Caudate nucleus (tissue), 63 donors: ENCODE measurements at places on chromosomes 11 and 22.

DNA sequence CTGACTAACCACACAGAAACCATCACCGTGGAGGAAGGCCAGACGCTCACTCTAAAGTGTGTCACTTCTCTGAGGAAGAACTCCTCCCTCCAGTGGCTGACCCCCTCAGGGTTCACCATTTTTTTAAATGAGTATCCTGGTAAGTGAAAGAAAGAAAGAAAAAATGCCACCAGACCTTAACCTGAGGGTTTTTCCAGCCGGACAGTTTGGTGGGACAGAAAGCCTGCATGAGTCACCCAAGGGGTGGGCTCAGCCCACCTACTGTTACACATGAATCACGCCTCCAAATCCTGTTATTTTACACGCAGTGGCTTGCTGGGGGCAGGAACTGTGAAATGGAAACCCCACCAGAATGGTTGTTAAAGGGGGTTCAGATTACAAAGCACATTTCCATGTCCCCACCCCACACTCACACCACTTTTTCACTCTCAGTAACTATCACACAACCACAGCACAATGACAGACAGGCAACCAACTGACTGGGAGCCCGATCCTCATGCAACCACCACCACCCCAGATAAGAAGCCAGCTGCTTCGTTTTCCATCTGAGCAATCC lies 11.9 kb downstream of the CRTAM start:
- DNase-seq = no peak

DNA sequence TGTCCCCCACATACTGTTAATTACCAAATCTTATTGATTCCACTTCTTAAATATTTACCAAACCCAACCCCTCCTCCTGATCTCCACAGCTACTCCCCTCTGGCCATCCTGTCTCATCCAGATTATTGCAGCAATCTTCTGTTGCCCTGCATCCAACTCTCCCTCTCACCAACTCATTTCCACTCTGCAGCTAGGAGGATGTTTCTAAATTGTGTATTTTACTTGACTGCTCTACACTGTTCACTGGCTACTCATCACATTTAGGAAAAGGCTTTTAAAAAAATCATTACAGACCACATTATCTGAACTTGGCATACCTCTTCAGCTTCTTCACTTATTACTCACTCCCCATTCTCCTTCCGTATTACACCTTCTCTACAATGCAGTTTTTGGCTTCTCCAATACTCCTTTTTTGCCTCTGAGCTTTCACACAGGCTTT lies 117.9 kb downstream of the ATG16L2 start:
- DNase-seq = no peak

DNA sequence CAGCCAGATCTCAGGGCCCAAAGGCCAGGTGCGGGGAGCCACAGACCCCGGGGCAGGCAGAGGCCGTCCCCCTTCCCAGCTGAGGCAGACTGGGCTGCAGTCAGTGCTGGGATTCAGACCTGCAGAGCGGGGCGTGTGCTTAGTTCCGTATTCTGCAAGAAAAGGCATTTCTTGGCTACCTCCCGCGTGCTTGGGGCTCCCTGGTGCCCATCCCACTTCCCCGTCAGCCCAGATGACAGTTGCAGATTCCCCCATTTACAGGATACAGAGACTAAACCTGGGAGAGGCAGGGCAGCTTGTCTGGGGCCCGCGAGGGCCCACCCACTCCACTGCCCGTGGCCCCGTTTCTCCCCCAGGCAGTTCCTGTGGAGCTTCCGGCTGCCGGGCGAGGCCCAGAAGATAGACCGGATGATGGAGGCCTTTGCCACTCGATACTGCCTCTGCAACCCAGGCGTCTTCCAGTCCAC lies 18.3 kb downstream of the CYTH4 start:
- no peak for DNase-seq

- no peak for DNase-seq
Measured at GRCh38 chr11:120581313-120581712, 69.8 kb downstream of the GRIK4 start.

GRCh38 chr11:35214792-35215193 lies 75.8 kb downstream of the CD44 start:
- no peak for DNase-seq

- no peak for DNase-seq
Measured at GRCh38 chr22:46250783-46251125, 661 bp upstream of the CDPF1 start.

DNA sequence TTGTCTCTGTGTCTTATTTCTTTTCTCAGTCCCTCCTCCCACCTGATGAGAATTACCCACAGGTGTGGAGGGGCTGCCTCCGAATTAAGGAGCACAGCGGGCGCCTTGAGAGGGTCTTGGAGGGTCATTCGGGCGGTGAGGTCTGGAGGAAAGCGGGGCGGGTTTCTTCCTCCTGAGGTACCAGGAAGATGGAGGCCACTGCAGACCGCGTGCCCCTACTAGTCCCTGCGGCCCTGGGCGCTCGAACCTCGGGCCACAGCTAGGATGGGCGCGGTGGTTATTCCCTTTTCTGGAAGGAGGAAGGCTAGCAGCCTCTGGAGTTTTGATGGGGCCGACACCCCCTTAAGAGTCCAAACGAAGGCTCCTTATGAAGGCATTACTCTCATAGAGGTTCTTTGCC lies 5.5 kb upstream of the FAM111A start:
- DNase-seq = no peak

DNA sequence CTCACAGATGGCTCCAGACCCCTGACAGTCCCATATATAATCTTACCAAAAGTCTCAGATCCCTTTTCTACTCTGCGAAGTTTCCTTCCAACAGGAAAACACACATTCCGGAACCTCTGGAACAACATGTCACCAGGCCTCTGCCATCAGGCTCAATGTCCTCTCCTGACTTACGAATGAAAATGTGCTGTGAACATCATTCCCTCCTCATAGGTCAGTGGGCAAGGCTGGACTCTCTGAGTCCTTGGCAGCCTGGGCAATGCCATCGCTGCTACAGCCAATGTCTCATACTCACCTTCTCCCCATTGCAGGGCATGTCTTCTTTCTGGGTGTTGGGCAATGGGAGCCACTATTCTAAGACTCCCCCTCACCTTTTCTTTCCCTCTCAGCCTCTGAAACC lies 1.7 kb upstream of the HPX start:
- no peak for DNase-seq

- no peak for DNase-seq
Measured at GRCh38 chr11:48683226-48683720, 194.7 kb downstream of the OR4A47 start.

- DNase-seq = no peak
Measured at GRCh38 chr11:134052395-134052987, 16.4 kb upstream of the JAM3 start.

- DNase-seq = peak; percentile 72
Measured at GRCh38 chr11:94511932-94512781, at the start of gene C11orf97. Gene C11orf97 (plus strand): TSS chr11:94512461. CDS start chr11:94512529, 68 bp downstream.

DNA sequence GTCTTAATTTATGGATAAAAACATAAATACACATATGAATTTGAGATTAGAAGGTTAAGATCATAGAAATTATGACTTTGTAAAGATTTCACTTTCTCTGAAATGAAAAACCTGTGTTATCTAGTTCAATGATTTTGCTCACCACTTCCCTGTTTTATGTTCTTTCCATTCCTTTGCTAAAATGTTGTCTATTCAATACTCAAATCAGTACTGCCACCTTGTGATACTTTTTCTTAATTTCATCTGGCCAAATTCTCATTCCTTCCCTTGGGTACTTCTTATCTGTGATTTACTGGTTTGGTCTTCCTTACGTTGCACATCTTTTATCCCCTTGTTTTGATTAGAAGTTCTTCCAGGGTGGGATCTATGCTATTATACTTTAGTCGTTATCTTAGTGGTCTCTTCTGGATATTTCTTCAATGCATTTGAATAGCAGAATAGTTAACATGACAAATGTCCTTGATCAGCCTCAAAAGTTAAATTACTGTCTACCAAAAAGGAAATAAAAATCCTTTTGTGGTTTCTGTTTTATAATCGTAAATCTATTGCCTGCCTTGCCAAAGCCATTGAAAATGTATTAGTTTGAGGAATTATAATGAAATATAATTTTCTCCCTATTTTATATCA lies 197.0 kb downstream of the PGR start:
- DNase-seq = no peak

GRCh38 chr11:65852508-65853245 lies 5.3 kb downstream of the CFL1 start:
- DNase-seq = no peak

DNA sequence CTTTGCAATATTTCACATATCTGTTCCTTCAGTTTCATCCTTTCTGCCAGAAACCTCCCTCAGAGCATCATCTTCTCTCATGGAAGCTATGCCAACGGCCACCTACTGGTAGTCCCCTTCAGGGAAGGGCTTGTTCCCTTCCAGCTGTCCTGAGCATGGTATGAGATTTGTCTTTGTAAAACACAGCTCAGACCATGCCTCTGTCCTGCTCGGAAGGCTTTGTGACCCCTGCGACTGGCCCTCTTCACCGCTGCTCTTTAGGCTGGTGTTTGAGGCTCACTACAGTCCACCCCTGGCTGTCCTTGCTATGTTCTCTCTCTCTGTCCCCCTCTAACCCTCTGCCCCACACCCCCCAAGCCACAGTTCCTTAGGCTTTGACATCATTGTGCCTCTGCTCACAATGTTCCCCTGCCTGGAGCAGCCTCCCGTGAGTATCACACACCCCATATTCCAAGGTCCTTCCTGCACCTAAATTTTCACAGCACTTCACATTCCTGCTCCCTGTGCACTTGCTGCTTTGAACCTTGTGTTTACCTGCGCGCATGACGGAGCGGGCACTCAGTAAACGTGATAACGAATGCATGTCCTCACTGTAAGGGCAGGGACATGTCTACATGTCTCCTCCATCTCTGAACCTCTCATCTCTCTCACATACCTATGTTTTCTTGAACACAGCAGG lies 24.0 kb upstream of the ACER3 start:
- DNase-seq = no peak

DNA sequence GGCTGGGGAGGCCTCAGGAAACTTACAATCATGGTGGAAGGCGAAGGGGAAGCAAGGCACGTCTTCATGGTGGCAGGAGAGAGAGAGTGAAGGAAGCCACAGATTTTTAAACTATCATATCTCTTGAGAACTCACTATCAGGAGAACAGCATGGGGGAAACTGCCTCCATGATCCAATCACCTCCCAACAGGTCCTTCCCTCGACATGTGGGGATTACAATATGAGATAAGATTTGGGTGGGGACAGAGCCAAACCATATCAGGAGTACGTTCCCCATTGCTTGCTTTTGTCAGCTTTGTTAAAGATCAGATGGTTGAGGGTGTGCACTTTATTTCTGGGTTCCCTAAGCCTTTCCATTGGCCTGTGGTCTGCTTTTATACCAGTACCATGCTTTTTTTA lies 53.7 kb upstream of the E2F8 start:
- DNase-seq = no peak

DNA sequence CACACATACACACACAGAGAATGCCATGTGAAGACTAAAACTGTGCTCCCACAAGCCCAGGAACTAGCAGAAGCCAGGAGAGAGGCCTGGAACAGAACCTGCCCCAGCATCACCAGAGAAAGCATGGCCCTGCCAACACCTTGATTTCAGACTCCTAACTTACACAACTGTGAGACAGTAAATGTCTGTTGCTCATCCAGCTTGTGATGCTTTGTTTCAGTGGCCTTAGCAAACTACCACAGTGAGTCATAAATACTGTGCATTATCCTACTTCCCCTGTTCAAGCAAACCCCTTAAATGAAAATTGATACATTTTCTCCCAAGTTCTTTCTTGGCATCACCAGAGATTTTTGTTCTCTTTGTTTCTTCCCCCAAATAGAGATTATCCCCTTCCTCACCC lies 1539.4 kb upstream of the TENM4 start:
- no peak for DNase-seq

- peak; percentile 65 for DNase-seq
Measured at GRCh38 chr11:58900479-58901420, 38.5 kb upstream of the GLYATL1 start.

DNA sequence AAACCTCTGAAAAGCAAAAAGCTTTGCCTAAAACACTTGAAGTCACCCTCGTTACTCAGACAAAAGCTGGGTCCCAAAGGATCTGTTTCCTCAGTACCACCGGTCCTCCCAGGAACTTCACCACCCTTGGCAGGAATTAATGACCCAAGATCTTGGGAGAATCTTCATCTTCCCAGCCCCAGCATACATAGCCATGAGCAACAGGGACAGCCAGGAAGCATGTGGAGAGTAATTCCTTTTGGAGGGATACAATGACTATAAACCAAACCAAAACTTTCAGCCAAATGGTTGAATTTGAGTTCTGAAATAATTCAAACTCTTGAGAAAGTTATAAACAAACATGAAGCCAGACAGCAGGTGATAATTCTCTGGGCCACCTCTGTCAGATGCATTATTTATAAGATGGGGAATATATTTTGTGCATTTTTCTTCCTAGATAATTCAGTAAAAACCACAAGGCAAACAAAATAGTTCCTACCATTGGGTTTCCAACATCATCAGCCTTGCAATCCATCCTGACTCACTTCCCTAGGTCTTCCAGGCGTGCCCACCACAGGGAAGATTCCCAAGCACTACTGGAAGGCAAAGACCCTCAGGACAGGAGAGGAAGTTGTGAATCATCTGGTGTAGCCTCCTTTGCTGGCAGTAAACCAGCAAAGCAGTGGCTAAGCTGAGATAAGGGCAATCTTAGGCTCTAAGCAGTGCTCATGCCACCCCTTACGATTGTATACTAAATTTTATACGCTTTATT lies 71.7 kb upstream of the DRD2 start:
- no peak for DNase-seq

GRCh38 chr11:127106938-127107337 lies 106.4 kb upstream of the KIRREL3 start:
- DNase-seq = no peak

DNA sequence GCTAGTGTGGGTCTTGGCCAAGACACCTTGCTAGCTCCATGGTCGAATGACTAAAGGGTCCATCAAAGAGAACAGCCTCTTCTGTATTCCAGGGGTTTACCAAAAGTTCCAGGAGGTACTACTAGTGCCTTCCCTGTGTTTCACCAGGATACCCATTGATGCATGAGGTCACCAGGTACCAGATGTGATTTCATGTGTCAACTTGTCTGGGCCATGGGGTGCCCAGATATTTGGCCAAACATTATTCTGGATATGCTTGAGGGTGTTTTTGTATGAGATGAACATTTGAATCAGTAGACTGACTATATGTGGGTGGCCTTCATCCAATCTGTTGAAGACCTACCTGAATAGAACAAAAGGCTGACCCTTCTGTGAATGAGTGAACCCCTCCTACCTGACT lies 92.8 kb downstream of the GALNT18 start:
- no peak for DNase-seq

DNA sequence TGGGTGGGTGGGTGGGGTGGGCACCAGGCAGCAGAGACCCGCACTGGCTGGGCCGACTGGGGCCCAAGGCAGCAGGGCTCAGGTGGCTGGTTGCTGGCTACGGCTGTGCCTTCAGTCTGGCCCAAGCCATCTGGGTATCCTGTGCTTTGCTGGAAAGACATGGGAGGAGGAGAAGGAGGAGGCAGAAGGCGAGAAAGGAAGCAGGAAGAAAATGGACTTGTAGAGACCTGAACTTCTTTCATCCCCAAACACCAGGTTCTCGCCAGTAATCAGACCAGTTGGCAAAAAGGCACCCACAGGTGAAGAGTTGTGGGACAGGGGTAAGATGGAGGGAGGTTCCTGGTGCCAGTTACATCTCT lies 78.8 kb downstream of the IGLL1 start:
- DNase-seq = no peak

- DNase-seq = no peak
Measured at GRCh38 chr11:130068546-130068985, 1.1 kb upstream of the APLP2 start.
